Uterus (tissue), 4 donors: ENCODE measurements at places on chromosomes 5 and 9. TPM values are rescaled to one million over a fixed set of nuclear protein-coding genes. Genes with fewer than 3 reads are reported as not detected.

DNA sequence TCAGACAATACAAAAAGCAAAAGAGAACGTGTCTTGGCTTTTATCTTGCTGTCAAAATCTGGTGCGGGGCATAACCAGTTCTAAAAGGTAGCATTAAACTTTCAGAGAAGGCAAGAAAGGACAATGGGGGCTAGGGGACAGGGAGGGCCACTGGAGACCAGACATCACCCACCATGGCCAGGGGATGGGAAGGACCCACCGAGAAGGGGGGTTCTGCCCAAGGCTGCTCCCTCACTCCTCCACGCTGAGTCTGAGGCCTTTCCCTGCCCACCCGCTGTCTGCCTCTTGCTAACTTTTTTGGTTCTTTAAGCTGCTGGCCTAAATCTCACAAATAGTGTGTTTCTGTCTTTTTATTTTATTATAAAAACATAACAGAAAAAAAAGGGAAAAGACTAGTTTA, 33.6 kb downstream of the ATPSCKMT start:
- no peaks in the 10 kb centered on the region for H3K36me3 ChIP-seq
- no peak overlapping the region for H3K27ac ChIP-seq
- H3K27me3 ChIP-seq: no peaks in the 10 kb centered on the region
- no peaks in the 10 kb centered on the region for H3K4me1 ChIP-seq
- no peak overlapping the region for H3K4me3 ChIP-seq

- H3K36me3 ChIP-seq: no peaks in the 10 kb centered on the region
- H3K4me1 ChIP-seq: no peaks in the 10 kb centered on the region
- no peak overlapping the region for H3K4me3 ChIP-seq
- no peak for DNase-seq
Measured at GRCh38 chr9:120879446-120879845, 2.5 kb upstream of the PHF19 start.

GRCh38 chr9:33445389-33446239, 1.8 kb downstream of the AQP3 start:
- H3K4me1 ChIP-seq: no peaks in the 10 kb centered on the region
- no peak overlapping the region for H3K27ac ChIP-seq
- H3K4me3 ChIP-seq: no peak overlapping the region
- no peaks in the 10 kb centered on the region for H3K27me3 ChIP-seq

DNA sequence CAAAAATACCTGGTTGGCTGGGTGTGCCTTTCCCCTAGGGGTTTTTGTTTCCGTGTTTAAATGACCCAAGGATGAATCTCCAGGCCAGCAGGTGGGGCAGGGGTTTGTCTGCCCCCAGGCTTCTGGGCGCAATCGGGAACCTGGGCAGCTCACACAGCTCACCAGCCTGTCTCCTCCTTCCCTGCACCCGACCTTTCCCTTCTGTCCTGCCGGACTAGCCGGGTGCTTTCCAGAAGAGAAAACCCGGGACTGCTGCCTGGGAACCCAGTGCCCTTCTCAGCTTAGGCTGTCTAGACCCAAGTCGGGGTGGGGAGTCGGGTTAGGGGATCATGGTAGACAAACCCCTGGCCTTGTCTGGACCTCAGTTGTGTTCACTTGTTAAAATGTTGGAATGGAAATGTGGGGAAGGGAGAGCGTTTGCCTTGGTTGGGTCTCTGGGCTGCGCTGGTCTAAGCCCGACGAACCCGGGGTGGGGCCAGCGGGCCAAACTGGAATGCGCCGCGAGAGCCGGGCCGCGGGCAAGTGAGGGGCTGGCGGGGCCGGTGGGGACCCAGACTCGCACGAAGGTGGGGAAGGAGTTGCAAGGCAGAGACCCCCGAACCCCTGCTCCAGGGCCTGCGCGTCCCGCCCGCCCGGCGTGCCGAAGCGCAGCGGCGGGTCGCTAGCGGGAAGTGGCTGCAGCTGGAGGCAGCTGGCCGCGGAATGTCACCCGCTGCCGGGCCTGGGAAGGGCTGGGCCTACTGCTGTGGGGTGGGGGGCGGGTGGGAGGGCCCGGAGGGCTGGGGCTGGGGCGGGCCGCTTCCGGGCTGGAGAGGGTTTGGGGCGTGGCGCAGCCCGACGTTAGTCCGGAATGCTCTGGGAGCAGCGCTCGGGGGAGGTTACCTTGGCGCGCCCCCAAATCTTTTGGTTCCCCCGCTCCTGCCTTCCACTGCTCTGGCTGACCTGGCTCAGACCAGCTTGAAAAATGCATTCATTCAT, 84.6 kb downstream of the DAB2IP start:
- peaks cover 16% of the 10 kb centered on the region for H3K4me1 ChIP-seq
- H3K4me3 ChIP-seq: peak overlapping the region; percentile 37
- H3K36me3 ChIP-seq: no peaks in the 10 kb centered on the region
- peak overlapping the region; percentile 85 for H3K27ac ChIP-seq

- H3K27me3 ChIP-seq: no peaks in the 10 kb centered on the region
- H3K4me1 ChIP-seq: no peaks in the 10 kb centered on the region
- H3K4me3 ChIP-seq: no peak overlapping the region
- no peak overlapping the region for H3K27ac ChIP-seq
Measured at GRCh38 chr9:120366644-120367019, 213.3 kb downstream of the CDK5RAP2 start.

GRCh38 chr5:132807163-132807838, 5.8 kb upstream of the SOWAHA start:
- no peak overlapping the region for H3K27ac ChIP-seq
- H3K36me3 ChIP-seq: no peaks in the 10 kb centered on the region
- DNase-seq: no peak
- H3K4me3 ChIP-seq: no peak overlapping the region
- no peaks in the 10 kb centered on the region for H3K4me1 ChIP-seq

DNA sequence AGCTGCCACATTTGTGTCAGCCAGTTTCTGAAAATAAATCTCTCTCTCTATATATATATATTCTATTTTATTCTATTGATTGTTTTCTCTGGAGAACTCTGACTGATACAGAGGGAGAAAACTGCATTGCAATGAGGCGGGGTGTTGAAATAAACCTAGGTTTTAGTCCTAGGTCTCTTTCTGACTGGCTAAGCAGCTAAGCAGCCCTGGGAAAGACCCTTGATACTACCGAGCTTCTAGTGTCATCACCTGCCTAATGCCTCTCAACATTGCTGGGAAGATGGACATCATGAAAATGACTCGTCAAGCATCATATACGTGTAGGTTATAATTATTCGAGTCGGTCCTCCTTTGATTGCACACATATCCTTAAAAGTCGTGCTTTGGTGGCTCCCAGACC, 166.5 kb upstream of the IL12B start:
- H3K27ac ChIP-seq: no peak overlapping the region
- no peak for DNase-seq
- H3K27me3 ChIP-seq: no peaks in the 10 kb centered on the region
- H3K36me3 ChIP-seq: no peaks in the 10 kb centered on the region

The CEMIP2 gene
- 44.9 TPM for total RNA-seq

GRCh38 chr9:80491086-80491696, 919.4 kb downstream of the TLE4 start:
- no peak overlapping the region for H3K27ac ChIP-seq
- H3K36me3 ChIP-seq: no peaks in the 10 kb centered on the region
- no peaks in the 10 kb centered on the region for H3K27me3 ChIP-seq
- H3K4me3 ChIP-seq: no peak overlapping the region
- DNase-seq: no peak
- no peaks in the 10 kb centered on the region for H3K4me1 ChIP-seq

DNA sequence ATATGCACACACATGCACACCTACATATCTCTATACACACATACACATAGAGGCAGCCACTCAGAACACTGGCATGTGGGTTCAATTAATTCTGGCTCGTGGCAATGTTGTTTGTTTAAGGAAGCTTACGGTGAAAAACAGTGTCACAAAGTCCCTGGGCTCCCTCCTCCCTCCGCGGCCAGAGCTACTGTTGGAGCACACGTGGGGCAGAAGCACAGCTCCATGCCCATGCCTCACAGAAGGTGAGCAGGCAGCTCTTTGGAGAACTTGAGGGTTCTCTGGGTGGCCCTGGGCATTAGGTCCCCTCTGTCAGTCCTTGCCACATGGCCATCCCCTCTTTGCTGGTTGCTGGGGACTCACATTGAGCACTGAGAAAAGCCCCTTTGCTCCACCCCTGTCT, 107.5 kb downstream of the GADD45G start:
- H3K27me3 ChIP-seq: no peaks in the 10 kb centered on the region
- peak; percentile 6 for DNase-seq
- no peak overlapping the region for H3K27ac ChIP-seq
- no peaks in the 10 kb centered on the region for H3K4me1 ChIP-seq
- no peak overlapping the region for H3K4me3 ChIP-seq
- no peaks in the 10 kb centered on the region for H3K36me3 ChIP-seq

GRCh38 chr9:5870691-5871090, 20.0 kb upstream of the MLANA start:
- no peaks in the 10 kb centered on the region for H3K36me3 ChIP-seq
- H3K4me3 ChIP-seq: no peak overlapping the region
- H3K27ac ChIP-seq: no peak overlapping the region
- no peaks in the 10 kb centered on the region for H3K4me1 ChIP-seq
- H3K27me3 ChIP-seq: no peaks in the 10 kb centered on the region

The NUTM2G gene
- not detected for total RNA-seq

- no peak for DNase-seq
- no peak overlapping the region for H3K27ac ChIP-seq
- no peaks in the 10 kb centered on the region for H3K4me1 ChIP-seq
- no peak overlapping the region for H3K4me3 ChIP-seq
- no peaks in the 10 kb centered on the region for H3K36me3 ChIP-seq
Measured at GRCh38 chr5:35362772-35363171, 132.5 kb upstream of the PRLR start.

- no peaks in the 10 kb centered on the region for H3K4me1 ChIP-seq
- no peaks in the 10 kb centered on the region for H3K36me3 ChIP-seq
- no peaks in the 10 kb centered on the region for H3K27me3 ChIP-seq
Measured at GRCh38 chr5:23302438-23302837, 205.0 kb upstream of the PRDM9 start.

DNA sequence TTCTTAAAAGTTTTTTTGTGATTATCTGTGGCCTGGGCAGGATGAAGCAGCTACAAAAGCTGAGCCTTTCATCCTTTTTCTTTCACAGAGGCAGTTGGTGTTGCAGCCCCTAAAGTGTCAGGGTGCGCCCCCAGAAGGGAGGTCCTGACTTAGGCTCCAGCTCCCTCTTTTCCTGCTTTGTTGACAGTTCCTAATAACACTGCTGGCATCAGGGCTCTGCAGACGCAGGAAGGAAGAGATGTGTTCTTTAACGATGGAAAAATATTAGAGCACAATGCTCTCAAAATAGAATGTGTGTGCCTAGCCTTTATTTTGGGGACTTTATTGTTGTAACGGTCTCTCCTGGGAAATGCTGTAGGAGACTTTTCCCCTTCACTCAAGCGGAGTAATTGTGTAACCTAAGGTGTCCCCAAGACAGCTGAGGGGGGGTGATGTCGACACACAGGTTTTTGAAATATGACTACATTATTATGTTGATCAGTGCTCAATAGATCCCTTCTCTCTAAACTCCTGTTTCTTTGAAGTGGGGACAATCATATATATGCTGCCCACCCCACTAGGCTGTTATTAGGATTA, 135.6 kb downstream of the SEMA6A start:
- H3K27ac ChIP-seq: no peak overlapping the region
- H3K4me1 ChIP-seq: no peaks in the 10 kb centered on the region
- DNase-seq: no peak
- no peaks in the 10 kb centered on the region for H3K36me3 ChIP-seq
- H3K27me3 ChIP-seq: no peaks in the 10 kb centered on the region
- no peak overlapping the region for H3K4me3 ChIP-seq

- H3K27me3 ChIP-seq: no peaks in the 10 kb centered on the region
- peak overlapping the region; percentile 46 for H3K4me3 ChIP-seq
- DNase-seq: peak; percentile 17
- H3K36me3 ChIP-seq: no peaks in the 10 kb centered on the region
Measured at GRCh38 chr9:125889476-125890419, 142.6 kb downstream of the PBX3 start.

DNA sequence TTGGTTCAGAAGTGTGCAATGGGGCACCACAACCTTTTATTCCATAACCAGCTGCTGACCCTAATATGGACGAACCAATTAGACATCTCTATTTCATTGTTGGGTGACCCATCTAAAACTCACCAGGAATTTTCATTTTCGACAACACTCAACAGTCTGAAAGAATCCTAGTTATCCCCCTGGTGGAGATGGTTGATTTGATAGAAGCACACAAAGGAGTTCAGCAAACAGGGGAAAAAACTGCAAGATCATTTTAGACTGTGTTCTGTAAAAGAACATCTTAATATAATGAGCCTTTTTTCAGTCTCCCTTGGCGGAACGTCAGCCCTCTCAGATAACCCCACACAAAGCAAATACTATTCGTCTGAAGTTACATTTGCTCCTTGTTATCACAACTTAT, 367.4 kb downstream of the KIAA0825 start:
- H3K4me3 ChIP-seq: no peak overlapping the region
- H3K27me3 ChIP-seq: no peaks in the 10 kb centered on the region
- DNase-seq: no peak
- no peaks in the 10 kb centered on the region for H3K4me1 ChIP-seq

DNA sequence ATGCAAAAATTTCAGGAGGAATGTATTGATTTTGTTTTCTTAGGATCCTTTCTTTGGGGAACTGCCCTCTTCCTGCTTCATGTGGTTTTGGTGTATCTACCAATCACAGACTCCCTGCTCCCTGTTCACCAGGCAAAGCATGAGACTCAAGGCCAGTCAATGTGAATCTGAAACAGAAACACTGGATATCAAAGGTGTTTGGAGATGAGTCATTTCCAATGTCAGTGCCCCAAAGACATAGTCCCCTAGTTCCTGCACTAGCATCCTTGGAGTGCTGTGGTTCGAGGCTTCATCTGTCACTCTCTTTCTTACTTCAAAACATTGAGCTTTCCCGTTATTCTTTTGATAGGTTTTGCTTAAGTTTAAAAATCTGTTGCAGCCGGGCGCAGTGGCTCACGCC, 8.1 kb downstream of the PPP3R2 start:
- H3K4me3 ChIP-seq: no peak overlapping the region
- H3K36me3 ChIP-seq: no peaks in the 10 kb centered on the region
- DNase-seq: no peak
- H3K4me1 ChIP-seq: no peaks in the 10 kb centered on the region
- no peak overlapping the region for H3K27ac ChIP-seq

- peak; percentile 13 for DNase-seq
- peak overlapping the region; percentile 2 for H3K27ac ChIP-seq
- H3K4me1 ChIP-seq: no peaks in the 10 kb centered on the region
- no peaks in the 10 kb centered on the region for H3K27me3 ChIP-seq
- no peak overlapping the region for H3K4me3 ChIP-seq
Measured at GRCh38 chr5:92641031-92641962, 939.7 kb downstream of the NR2F1-AS1 start.

The ARSB gene
- total RNA-seq: 11.9 TPM

DNA sequence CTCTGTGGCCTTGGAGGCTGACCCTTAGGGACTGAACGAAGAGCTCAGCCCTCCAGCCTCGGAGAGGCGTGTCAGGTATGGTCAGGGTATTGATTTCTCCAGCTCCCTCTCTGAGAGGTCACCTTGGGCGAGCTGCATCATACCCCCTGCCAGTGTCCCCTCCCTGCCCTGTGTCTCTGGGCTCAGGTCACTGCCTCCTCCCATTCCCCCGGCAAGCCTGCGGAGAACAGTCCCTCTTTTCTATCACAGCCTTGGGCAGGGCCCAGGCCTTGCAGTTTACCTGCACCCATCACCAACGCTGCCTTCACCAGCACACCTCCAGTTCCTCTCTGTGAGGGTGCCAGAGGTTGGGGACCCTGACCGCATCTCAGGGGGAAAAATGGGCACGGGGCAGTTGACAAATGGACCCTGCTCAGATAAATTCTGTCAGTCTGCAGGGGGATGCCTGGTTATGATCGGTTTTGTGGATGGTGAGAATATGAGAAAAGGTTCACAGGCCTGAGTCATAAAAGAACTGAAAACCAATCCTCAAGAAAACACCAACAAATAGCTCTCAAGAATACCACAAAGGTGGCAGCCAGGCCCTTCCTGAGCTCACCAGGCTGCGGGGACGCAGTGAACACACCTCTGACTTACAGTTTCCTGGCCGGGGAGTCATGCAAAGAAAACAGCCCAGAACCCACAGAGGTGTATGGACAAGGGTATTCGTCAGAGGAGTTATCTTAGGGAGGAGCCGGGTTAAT, 24.7 kb upstream of the RXRA start:
- H3K27me3 ChIP-seq: no peaks in the 10 kb centered on the region
- no peaks in the 10 kb centered on the region for H3K4me1 ChIP-seq
- H3K4me3 ChIP-seq: no peak overlapping the region
- no peaks in the 10 kb centered on the region for H3K36me3 ChIP-seq

The SLC6A3 gene
- total RNA-seq: 0.07 TPM
